NCI-H446 treated with DMSO at 0.1 percent for 48 hours (cell line): ENCODE measurements at places on chromosomes 16 and 17.

GRCh38 chr16:50204453-50205108, 51.5 kb downstream of the TENT4B start:
- no peak for DNase-seq

DNA sequence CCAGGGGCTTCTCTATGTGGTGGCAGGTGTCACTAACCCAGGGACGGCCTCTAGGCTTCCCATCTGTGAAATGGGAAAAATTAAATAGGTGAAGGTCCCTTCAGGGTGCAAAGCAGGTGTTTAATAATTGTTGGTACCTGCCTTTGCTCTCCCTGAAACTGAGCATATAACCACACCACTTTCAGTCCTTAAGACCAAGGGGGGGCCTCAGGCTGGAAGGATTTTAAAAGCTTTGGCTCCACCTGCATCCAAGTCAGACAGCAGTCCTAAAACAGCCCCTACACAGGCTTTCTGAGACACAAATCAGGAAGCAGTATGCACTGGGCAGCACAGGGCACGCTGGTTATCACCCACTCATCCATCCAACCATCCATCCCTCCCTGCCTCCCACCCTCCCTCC, 55.0 kb downstream of the TK2 start:
- DNase-seq: no peak

DNA sequence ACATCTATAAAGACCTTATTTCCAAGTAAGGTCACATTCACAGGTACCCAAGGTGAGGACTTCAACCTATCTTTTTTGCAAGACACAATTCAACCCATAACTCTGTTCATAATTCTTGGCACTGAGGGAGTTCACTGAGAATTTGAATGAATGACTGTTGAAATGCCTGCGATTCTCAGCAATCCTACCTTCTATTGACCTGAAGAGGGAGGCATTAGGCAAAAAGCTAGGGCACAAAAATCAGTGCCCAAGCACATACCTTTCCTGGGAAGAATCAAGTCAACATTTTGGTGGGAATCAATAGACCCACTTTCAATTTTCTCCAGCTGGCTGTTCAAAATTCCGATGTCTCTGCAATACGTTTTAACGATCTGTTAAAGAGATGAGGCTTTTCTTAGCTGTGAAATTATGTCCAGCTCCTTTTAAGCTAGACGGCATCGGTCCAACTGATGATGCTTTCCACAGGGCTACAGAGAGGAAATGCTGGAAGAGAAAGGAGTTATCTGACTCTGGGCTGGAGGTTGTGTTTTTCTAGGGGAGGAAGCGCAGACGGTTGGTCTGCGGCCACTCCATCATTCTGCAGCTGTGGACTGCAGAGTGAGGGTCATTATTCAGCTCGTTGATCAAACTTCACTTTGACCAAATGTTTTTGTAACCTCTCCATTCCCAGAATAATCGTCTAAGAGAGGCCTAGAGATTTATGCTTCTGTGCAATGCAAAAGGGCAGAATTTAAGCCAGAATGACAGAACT, 25.2 kb downstream of the BCO1 start:
- no peak for DNase-seq

- no peak for DNase-seq
Measured at GRCh38 chr16:58025351-58026138, at the start of gene MMP15. Gene MMP15 (plus strand): TSS chr16:58025754. CDS start chr16:58026351, 597 bp downstream.

- DNase-seq: no peak
Measured at GRCh38 chr16:22116095-22116700, 23.9 kb downstream of the VWA3A start.

DNA sequence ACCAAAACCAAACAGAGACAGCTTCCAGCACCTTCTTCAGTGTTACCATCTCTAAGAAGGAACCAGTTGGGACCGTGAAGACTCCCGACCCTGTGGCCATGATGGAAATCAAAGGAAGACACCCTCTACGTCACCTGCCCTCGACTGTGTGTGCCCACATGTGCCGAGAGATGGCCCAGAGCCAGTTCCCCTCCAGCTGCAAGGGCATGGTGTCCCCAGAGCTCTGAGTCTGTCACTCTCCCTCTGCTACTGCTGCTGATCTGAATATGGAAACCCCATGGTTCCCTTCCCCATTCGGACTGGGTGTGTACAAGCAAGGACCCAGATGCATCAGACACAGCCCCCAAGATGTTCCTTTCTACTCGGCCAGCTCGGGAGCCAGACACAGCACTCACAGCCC, 76.4 kb downstream of the SOCS1 start:
- DNase-seq: no peak

DNA sequence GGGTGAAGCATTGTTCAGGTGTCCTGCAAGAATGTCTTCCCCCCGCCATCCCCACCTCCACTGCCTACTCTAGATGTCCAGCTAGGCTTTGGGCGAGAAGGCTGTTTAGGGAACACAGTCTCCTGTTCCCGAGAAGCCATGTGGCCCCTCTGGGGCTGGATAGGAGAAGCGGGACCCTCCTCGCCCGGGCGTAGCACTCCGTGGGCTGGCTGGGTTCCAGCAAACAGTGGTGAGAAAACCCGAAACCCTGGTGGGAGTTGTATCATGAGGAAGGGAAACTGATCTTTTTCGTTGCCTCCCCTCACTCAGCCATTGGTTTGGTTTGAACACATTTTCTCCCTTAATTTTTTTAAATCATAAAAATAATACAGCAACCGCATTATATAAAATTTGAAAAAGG, 56.6 kb downstream of the IRF8 start:
- DNase-seq: no peak

GRCh38 chr17:13694934-13695333, 93.2 kb upstream of the HS3ST3A1 start:
- no peak for DNase-seq

DNA sequence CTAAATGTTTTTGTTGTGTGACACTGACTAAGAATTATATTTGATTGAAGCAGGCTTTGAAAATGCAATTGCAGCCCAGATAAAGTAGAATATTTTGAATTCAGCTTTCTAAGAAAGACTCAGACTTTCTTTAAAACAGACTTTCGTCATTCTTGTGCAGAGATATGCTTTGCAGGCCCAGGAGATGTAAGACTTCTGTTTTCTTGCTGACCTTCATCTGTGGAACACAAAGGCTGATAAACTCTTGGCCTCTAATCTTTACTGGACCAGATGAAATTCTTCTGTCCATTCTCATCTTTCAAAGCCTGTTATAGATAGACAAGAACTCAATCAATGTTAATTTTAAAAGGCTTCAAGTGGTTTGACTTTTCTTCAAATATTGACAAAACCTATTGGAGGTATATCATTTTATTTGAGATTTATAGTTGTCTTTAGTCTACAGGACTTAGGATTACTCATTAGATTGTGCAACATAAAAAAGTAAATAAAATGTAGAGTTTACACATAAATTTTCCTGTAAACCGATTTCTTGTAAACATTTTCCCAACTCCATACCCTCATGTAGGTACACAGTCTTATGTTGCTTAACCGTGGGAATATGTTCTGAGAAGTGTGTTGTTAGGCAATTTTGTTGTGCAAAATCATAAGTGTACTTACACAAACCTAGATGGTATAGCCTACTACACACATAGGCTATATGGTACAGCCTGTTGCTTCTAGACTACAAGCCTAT, 94.2 kb downstream of the MAP2K4 start:
- DNase-seq: no peak

DNA sequence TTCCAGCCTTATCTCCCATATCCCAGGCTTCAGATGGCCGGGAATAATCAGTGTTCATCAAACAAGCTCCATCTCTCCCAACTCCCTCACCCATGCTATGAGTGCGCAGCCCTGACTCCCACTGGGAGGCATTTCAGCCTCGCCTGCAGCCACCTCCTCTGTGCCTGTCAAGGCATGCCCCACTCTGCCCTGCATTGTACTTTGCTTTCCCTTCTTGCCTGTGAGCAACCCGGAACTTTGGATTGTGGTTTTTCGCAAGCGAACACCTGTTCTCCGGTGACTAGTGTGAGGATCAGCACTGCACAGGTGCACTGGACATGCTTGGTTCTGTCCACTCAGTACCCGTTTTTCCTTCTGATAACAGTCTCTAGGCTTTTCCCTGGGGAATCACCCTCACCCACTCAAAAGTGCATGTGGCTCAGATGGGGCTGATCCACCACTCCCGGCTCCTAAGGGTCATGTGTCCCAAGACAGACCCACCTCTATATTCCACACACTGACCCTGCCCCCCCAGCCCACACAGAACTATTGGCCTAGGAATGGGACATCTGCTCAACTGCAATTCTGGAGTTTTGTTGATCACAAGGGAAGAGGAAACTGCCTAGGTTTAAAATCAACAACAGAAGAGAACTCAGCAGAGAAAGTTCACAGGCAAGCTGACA, 9.1 kb downstream of the CHST6 start:
- DNase-seq: no peak

DNA sequence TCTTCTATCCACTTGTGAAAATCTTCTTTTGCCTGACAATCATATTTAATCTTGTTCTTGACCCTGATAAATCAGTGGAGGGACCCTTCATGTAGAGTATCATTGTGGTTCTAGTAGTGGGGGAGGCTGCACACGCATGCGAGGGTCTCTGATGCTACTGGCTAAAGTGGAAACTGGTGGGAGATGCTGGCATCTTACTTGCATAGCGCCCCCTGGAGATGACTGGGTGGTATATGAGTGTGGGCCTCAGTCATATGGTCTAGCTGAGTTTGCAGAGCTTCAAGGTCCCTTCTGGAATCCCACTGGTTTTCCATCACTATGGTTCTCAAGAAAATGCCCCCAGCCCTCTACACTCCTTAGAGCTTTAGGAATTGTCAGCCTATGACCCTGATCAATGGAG, 236.4 kb upstream of the AXIN2 start:
- DNase-seq: no peak

DNA sequence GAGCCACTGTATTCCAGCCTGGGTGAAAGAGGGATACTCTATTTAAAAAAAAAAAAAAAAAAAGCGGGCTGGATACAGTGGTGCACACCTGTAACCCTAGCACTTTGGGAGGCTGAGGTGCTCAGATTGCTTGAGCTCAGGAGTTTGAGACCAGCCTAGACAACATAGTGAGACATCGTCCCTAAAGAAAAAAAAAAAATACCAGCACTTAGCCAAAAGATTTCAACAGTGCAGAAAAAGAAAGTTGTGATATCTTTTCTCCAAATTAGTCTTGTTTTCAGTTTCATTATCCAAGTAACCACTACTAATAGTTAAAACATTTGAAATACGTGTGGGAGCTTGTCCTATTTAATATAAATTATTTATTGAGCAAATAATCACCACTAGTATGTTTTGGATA, 48.7 kb downstream of the TENT4B start:
- DNase-seq: no peak

DNA sequence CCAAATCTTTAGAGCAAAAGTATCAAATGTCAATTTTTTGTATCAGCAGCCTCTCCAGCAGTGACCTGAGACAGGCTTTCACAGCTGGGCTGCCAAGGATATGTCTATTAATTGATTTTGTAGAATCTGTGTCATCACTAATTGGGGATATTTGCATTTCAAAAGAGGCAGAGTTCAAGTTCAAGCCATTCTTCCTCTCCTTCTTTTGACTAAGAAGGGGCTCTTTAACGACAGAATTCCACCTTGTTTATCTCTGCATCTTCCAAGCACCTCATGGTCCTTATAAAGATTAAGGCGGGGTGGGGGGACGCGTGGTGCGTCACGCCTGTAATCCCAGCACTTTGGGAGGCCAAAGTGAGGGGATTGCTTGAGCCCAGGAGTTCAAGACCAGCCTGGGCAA, 15.2 kb upstream of the BHLHA9 start:
- no peak for DNase-seq

- no peak for DNase-seq
Measured at GRCh38 chr16:23955088-23955487, 119.3 kb downstream of the PRKCB start.

- DNase-seq: no peak
Measured at GRCh38 chr16:1651974-1652312, 26.1 kb upstream of the JPT2 start.

GRCh38 chr16:21566891-21567414, 32.4 kb upstream of the METTL9 start:
- DNase-seq: no peak

DNA sequence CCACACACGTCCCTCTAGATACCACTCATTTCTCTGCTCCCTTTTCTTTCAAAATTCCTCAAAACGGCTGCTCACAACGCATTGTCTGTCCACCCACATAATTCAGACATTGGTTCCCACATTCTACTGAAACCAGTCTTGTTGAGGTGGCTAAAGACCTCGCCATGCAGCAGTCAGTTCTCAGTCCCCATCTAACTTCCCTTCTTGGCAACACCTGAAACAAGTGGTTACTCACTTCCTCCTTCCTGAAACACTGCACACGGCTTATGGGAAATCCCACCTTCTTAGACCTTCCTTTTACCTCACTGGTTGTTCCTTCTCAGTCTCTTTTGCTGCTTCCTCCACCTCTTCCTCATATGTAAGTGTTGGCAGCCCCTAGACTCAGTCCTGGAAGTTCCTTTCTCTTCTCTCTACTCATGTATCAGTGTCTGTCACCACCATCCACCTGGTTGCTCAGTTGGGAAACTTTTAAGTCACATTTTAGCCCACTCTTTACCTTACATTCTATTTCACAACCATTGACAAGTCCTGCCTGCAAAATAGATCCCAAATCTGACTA, 277.1 kb downstream of the CEP112 start:
- DNase-seq: no peak

DNA sequence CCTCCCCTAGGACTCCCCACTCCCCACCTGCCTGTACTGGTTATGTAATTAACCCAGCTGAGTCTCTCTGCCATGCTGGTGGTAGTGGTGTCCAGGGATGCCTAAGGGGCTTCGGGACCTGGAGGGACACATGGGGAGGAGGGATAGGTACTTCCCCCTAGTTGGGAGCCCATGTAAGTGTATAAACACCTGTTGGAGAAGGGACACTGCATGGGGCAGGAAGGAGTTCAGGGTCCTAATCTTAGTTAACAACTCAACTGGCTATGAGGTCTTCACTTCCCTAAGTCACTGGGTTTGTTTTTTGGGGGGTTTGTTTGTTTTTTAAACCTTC, 1.3 kb downstream of the RASL10B start:
- no peak for DNase-seq

DNA sequence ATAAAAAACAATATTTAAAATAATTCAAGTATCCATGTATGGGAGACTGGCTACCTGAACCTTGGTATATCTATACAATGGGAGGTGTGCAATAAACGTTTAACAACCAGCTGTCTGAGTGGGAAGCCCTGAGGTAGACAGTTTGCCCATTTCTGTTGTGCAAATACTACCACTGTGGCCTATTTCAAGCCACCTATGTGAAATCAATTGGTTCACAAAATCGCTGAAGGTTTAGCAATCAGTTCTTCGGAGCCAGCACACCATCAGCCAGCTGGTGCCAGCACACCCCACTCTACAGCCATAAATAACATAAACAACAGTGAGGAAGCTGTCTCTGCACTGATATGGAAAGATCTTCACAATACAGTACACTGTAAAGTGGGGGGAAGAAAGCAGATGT, 46.7 kb upstream of the KDM8 start:
- DNase-seq: no peak

GRCh38 chr17:44906763-44907728, 7.8 kb upstream of the EFTUD2 start:
- DNase-seq: no peak

GRCh38 chr17:79859676-79860615, 20.7 kb upstream of the CBX4 start:
- no peak for DNase-seq

- DNase-seq: no peak
Measured at GRCh38 chr17:79090443-79091225, 16.0 kb downstream of the ENGASE start.
